Activated CD8-positive, alpha-beta memory T cell treated with anti-CD3 and anti-CD28 coated beads for 4 hours (primary cell): ENCODE measurements at places on chromosomes 13 and 19.

DNA sequence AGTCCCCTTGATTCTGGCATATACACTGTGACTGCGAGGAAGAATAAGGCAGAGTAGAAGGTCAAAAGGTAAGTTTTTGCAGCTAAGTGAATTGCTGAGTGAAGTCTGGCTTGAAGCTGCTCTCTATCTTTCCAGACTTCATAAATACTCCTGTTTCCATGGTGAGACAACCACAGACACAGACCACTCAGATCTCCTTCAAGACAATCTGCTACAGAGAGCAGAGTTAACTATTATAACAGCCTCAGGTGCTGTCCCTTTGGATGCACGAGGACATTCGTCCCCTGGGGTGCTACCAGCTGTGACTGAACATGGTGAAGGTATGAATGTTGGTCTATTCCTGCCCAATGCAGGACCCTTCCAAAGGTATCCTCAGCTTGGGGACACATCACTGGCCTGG, 104.0 kb downstream of the MYCBP2 start:
- no peak for DNase-seq

DNA sequence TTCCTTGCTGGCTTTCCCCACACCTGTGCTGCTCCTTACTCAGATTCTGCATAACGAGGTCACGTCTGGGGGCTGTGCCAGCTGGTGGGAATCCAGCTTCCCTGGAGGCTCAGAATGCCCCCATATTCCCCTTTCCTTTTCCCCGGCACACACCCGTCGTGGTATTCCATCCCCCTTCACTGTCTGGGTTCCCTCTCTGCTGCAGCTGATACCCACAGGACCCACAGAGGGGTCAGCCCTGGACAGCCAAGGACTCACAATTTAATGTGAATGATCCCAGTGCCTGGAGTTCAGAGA, 4.2 kb upstream of the MYH14 start:
- no peak for DNase-seq

- no peak for DNase-seq
Observed at GRCh38 chr19:47142779-47143178, 12.1 kb downstream of the SAE1 start.

GRCh38 chr19:19595171-19595701, 23.3 kb downstream of the PBX4 start:
- no peak for DNase-seq

DNA sequence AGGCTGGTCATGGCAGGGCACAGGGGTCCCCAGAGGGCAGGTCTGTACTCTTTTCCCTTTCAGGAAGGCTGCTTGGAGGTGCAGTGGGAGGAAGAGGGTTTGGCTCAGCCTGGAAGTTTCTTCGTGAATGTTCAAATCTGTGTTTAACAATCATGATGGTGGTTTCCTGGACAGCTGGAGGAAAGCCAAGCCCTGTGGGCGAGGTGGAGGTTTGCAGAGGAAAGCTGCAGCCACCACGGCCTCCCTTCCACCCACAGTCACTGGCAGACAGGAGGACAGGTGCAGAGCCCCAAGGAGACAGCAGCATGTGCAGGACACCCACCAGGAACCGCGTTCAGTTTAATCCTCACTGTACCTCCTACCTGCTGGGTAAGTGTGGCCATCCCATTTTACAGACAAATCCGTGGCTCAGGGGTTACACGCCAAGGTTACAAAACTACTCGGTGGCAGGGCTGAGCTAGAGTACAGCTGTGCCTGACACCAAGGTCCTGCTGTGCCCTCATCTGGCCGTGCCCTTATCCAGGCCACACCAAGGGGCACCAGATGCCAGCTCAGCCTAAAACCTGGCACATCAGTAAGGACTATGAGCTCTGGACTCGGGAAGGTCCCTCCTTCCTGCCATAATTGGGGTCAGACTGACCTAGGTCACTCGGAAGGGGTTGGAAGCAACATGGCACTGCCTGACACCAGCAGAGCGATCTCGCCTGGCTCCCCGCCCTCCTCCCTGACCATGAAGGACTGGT, 34.1 kb downstream of the SUGP2 start:
- DNase-seq = no peak

DNA sequence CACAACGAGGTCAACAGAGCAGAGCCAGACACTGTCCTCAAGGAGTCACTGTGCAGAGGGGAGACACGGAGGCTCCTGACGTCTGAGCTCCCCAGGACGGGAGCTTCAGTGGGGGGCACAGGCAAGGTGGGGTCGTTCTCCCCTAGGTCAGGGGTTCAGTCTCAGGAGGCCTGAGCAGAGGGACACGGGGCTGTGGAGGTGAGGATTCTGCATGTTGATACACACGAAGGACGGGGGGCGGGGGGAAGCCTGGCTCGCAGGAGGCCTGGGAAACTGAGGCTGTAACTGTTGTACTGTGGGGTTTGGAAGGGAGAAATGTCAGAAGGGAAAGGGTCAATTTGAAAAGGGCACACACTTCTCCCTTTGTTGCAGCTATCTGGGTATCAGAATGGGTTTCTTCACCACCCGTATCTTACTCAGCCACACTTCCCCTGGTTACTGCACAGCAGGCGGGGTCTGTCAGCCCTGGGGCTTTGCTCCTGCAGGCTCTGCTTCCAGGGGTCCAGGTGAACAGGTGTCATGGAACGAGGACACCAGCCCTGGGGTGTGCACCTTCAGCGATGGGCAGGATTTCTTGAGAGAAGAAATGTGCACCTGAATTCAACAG, 748 bp upstream of the SIGLEC8 start:
- DNase-seq = no peak

DNA sequence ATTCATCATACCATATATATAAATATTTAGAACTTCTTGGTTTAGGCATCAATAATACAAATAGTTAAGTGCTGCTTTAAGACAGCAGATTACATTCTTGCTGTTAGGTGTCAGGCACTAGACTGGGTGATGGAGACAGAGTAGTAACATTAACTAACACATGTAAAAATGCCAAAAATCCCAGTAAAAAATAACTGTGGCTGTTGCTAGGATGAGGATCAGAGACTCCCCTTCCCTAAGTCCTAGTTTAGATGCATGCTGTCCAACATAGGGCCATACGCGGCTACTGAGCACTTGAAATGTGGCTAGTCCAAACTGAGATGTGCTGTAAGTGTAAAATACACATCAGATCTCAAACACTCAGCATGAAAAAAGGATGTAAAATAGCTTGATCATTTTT, 94.7 kb downstream of the CDADC1 start:
- no peak for DNase-seq

DNA sequence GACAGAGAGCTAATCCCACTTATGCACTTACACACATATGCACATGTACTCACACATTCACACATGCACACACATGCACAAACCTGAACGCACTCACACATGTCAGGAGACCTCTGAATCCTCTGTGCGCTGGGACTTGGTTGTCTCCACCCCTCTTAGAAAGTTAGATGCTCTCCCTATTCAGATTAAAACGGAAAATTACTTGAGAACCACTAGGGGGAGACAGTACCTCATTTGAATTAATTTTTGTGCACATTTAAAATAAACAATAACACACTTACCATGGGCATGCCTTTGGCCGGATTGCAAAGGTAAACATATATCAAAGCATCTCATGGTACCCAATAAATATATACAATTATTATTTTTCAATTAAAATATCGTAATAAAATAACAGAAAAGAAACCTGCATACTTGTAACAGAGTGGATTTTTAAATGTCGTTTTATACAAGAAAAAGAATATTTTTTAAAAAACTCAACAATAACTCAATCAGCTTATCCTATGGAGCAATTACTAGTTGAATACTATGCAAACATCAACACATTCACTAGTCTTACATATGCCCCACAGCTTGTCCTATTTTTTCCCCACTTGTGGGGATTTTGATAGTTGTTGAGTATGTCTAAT, 9.5 kb upstream of the LILRB4 start:
- DNase-seq = no peak

DNA sequence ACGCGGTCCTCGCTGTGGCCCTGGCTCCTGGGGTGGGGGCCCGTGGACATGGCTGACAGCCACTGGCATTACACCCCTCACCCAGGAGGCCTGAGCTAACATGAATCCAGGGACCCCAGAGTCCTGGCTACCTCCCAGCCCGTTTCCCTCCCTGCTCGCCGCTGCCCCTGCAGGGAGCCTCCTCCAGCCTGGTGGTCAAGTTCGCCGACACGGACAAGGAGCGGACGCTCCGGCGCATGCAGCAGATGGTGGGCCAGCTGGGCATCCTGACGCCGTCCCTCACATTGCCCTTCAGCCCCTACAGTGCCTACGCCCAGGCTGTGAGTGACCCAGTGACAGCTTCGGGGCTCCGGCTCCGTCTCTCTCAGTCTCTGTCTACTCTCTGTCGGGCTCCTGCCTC, 56.6 kb downstream of the CELF5 start:
- no peak for DNase-seq

GRCh38 chr13:22173610-22174009, 502.7 kb downstream of the FGF9 start:
- DNase-seq = no peak

- no peak for DNase-seq
Observed at GRCh38 chr13:98778749-98779148, 26.3 kb upstream of the SLC15A1 start.

GRCh38 chr13:36130193-36130551, 1.0 kb downstream of the DCLK1 start:
- DNase-seq = no peak

DNA sequence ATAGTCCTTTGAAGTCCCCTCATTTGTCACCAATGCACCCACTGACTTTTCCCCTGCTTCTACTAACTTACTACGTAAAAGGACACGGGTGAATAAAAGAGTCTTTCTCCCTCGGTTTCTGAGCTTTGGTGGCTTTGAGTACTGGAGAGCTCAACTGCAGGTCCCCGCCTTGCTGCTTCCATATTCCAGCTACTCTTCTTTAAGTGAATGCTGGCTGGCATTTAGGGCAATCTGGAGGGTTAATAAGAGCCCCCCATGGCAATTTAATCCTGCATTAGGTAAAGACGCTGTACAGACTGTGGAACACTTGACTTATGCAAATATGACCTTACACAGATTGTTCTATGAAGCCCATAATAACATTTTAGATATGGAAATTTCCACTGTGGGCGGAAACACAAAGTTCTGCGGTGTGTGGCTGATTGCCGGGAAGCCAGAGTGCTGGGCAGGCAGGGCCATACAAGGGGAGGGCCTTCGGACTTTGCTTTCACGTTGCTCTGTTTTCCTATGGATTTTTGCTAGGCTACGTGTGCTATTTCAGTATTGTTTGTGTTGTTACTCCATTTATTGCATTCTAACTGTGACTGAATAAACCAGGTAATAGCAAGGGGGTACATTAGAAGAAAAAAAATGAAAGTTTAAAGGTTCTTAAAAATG, 97.5 kb downstream of the SLC10A2 start:
- DNase-seq = no peak

DNA sequence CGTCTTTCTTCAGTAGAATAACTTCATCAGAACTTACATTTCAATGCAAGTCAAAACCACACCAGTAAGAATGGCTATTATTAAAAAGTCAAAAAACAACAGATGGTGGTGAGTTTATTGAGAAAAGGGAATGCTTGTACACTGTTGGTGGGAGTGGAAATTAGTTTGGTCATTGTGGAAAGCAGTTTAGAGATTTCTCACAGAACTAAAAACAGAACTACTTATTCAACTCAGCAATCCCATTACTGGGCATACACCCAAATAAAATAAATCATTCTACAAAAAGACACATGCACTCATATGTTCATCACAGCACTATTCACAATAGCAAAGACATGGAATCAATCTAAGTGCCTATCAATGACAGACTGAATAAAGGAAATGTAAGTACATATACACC, 231.2 kb downstream of the NHLRC3 start:
- DNase-seq = no peak

- no peak for DNase-seq
Observed at GRCh38 chr19:31545777-31546176, 196.5 kb upstream of the TSHZ3 start.

- DNase-seq = no peak
Observed at GRCh38 chr19:39470724-39471339, 9.8 kb upstream of the TIMM50 start.

- DNase-seq = no peak
Observed at GRCh38 chr13:50370303-50370950, 355.2 kb downstream of the KCNRG start.

GRCh38 chr19:23882493-23882892, 32.2 kb upstream of the ZNF726 start:
- DNase-seq = no peak

DNA sequence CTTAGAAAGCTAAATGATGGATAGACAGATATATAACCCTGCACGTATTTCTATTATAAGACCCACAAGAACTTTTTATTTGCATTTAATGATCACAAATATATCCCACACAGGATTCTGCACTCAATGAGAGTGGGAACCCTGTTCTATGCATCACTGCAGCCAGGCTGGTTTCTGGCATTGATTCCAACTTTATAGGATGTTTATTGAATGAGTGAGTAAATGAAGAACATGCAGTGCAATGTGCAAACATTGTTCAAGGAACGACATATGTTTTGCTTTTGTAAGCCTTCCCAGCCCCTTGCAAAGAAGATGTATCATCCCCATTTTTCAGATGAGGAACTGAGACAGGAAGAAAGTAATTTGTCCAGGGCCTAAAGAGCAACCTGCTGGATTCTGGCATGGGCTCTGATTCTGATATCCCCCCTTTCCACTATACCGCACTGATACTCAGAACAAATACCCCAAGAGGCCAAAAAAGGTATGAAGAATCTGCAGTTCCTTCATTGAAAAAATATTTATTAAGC, 246.3 kb downstream of the LACC1 start:
- DNase-seq = no peak

DNA sequence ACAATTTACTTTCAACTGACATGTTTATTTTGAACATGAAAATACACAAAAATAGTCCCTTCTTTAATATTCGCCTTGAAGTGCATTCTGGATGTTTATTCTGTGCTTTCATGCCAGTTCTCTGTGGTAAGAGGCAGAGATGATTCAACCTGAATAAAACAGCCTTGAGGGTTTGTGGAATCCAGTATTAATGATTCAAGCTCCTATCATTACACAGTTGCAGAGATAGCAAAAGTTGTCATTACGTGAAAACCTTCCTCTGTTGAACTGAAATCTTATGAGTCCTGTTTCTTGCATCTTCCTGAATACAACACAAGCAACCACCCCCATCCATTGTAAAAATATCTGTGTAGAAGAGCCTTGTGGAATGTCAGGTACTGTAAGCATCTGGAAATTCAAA, 142.3 kb upstream of the HTR2A start:
- DNase-seq = no peak
